ENCODE measurements at places on chromosomes 1 and 21. TPM values are rescaled to one million over a fixed set of nuclear protein-coding genes. Genes with fewer than 3 reads are reported as not detected.

Gene BMP8A
- not detected for total RNA-seq

Gene CD1B
- total RNA-seq, result not detected

Gene LEFTY2
- not detected for total RNA-seq

Gene BARHL2
- not detected for total RNA-seq

Gene CPT2
- total RNA-seq, result 16.6 TPM

Gene ZFP69
- 4.9 TPM for total RNA-seq

Gene CFAP74
- not detected for total RNA-seq

Gene RGS7
- 10.9 TPM for total RNA-seq

Gene C1orf21
- total RNA-seq, result 31.8 TPM

Gene CLDN14
- not detected for total RNA-seq

Gene CLCA1
- total RNA-seq, result not detected

Gene FAM3B
- not detected for total RNA-seq

Gene FYB2
- total RNA-seq, result not detected

Gene FAM177B
- total RNA-seq, result not detected

Gene NKAIN1
- total RNA-seq, result 1.9 TPM

Gene FCRL1
- not detected for total RNA-seq

Gene RGS4
- total RNA-seq, result 99.0 TPM

Gene CYP4A11
- not detected for total RNA-seq

Gene HLX
- total RNA-seq, result 0.54 TPM

Gene ST6GALNAC3
- total RNA-seq, result 7.3 TPM

Gene APOBEC4
- not detected for total RNA-seq

Gene SH2D5
- total RNA-seq, result 0.46 TPM

Gene DPH2
- total RNA-seq, result 21.7 TPM

Gene S100PBP
- total RNA-seq, result 54.4 TPM

Gene LY9
- total RNA-seq, result not detected

Gene DISC1
- 16.0 TPM for total RNA-seq

Gene SELENBP1
- total RNA-seq, result 8.1 TPM

Gene UBAP2L
- total RNA-seq, result 224 TPM

Gene PCP4L1
- not detected for total RNA-seq

Gene NPR1
- 0.16 TPM for total RNA-seq

Gene CASQ2
- total RNA-seq, result not detected

Gene CRYAA
- total RNA-seq, result not detected

Gene HFM1
- total RNA-seq, result 0.29 TPM

Gene SPRR5
- total RNA-seq, result not detected

Gene ZNF687
- total RNA-seq, result 23.7 TPM

Gene ERVH48-1
- not detected for total RNA-seq

Gene TMEM82
- not detected for total RNA-seq

Gene SEC16B
- total RNA-seq, result 0.76 TPM

Gene KIF21B
- total RNA-seq, result 0.63 TPM

Gene NUDT4B
- 0.68 TPM for total RNA-seq

Gene SAMD11
- total RNA-seq, result 19.5 TPM

Gene AVPR1B
- total RNA-seq, result not detected

Gene LGALS8
- total RNA-seq, result 30.0 TPM

Gene MYBPH
- not detected for total RNA-seq

Gene EDN2
- total RNA-seq, result not detected

Gene BSND
- not detected for total RNA-seq

Gene THEMIS2
- 3.7 TPM for total RNA-seq

All from osteocyte (in vitro differentiated cells).